Left ventricle myocardium inferior (tissue), 1 donor: ENCODE measurements at places on chromosomes 1 and 21.

- no peak overlapping the region for H3K4me3 ChIP-seq
- no peaks in the 10 kb centered on the region for H3K27me3 ChIP-seq
- no peaks in the 10 kb centered on the region for H3K4me1 ChIP-seq
- no peak for DNase-seq
- no peaks in the 10 kb centered on the region for H3K36me3 ChIP-seq
- H3K27ac ChIP-seq: no peak overlapping the region
Measured at GRCh38 chr1:104468282-104468681, 718.6 kb downstream of the AMY1C start.

DNA sequence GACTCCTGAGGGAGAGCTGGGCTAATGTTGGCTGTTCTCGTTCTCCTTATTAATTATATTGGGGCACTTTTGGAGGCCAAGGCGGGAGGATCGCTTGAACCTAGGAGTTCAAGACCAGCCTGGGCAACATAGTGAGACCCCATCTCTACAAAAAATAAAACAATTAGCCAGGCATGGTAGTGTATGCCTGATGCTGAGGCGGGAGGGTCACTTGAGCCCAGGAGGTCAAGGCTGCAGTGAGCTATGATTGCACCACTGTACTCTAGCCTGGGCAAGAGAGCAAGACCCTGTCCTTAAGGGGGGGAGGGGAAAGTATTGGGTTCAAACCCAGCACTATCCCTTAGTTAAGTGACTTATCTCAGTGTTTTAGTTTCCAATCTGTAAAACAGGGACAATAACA lies 70.0 kb upstream of the NBPF3 start:
- no peak overlapping the region for H3K27ac ChIP-seq
- DNase-seq: no peak
- no peaks in the 10 kb centered on the region for H3K27me3 ChIP-seq

DNA sequence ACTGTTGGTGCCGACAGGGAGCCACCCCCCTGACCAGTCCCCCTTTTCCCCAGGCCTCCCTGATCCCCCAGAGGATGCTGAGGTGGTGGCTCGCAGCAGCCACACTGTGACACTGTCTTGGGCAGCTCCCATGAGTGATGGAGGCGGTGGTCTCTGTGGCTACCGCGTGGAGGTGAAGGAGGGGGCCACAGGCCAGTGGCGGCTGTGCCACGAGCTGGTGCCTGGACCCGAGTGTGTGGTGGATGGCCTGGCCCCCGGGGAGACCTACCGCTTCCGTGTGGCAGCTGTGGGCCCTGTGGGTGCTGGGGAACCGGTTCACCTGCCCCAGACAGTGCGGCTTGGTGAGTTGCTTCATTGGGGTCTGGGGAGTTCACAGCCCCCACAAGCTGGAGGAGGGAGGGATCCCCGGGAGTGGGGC lies 89.2 kb downstream of the TRIM11 start:
- H3K27ac ChIP-seq: no peak overlapping the region
- H3K4me3 ChIP-seq: no peak overlapping the region
- peaks cover 22% of the 10 kb centered on the region for H3K4me1 ChIP-seq
- H3K27me3 ChIP-seq: no peaks in the 10 kb centered on the region
- DNase-seq: no peak

- no peaks in the 10 kb centered on the region for H3K36me3 ChIP-seq
- H3K4me1 ChIP-seq: peaks cover 57% of the 10 kb centered on the region
- H3K27me3 ChIP-seq: no peaks in the 10 kb centered on the region
- no peak for DNase-seq
Measured at GRCh38 chr1:147773215-147773715, 12.9 kb upstream of the GJA5 start.

- peaks cover 24% of the 10 kb centered on the region for H3K36me3 ChIP-seq
- no peaks in the 10 kb centered on the region for H3K27me3 ChIP-seq
- no peak overlapping the region for H3K4me3 ChIP-seq
- H3K4me1 ChIP-seq: no peaks in the 10 kb centered on the region
- no peak for DNase-seq
- H3K27ac ChIP-seq: no peak overlapping the region
Measured at GRCh38 chr1:11298390-11299224, 25.6 kb downstream of the UBIAD1 start.

DNA sequence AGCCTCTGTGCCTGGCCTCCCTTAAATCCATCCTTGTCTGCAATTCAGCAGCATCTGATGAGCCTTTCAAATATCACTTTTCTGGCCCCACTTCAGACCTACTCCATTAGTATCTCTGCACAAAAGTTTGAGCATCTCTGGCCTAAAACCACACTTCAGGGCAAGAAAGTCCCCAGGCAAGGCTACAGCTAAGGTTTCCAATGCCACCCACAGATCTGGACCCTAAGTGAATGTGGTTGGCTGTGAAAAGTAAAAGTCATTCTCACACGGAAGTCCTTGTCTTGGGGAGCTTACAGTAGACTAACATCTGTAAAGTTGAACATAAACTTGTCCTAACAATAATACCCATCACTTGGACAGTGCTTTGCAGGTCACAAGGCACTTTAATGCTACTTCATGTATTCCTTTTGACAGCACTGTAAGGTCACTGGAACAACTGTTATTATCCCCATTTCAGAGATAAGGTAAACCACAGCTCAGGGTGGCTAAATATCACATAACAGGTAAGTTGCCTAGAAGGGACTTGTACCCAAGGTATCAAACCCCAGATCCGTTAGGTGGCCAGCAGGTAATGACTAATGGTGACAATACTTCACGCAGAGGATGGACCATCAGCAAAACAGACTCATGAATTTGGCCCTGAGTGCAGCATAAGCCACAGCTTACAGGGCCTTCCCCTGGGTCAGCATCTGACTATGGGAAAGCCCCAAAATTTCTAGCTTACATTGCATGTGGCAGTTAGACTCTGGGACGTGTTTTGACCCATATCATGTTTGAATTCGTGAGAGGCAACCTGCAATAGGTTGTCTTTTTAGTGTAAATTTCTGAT lies 356.0 kb downstream of the HHAT start:
- no peaks in the 10 kb centered on the region for H3K27me3 ChIP-seq
- no peak overlapping the region for H3K4me3 ChIP-seq
- no peaks in the 10 kb centered on the region for H3K4me1 ChIP-seq
- no peak for DNase-seq

GRCh38 chr1:10253755-10254154 lies 43.4 kb downstream of the KIF1B start:
- H3K4me1 ChIP-seq: peaks cover 73% of the 10 kb centered on the region
- peaks cover 17% of the 10 kb centered on the region for H3K36me3 ChIP-seq
- H3K27me3 ChIP-seq: no peaks in the 10 kb centered on the region
- peak overlapping the region; percentile 81 for H3K27ac ChIP-seq
- no peak overlapping the region for H3K4me3 ChIP-seq
- no peak for DNase-seq

- no peak for DNase-seq
- H3K27me3 ChIP-seq: no peaks in the 10 kb centered on the region
- no peak overlapping the region for H3K4me3 ChIP-seq
- H3K36me3 ChIP-seq: peaks cover 61% of the 10 kb centered on the region
- H3K27ac ChIP-seq: peak overlapping the region; percentile 39
Measured at GRCh38 chr1:40743860-40744259, 39.7 kb upstream of the KCNQ4 start.

DNA sequence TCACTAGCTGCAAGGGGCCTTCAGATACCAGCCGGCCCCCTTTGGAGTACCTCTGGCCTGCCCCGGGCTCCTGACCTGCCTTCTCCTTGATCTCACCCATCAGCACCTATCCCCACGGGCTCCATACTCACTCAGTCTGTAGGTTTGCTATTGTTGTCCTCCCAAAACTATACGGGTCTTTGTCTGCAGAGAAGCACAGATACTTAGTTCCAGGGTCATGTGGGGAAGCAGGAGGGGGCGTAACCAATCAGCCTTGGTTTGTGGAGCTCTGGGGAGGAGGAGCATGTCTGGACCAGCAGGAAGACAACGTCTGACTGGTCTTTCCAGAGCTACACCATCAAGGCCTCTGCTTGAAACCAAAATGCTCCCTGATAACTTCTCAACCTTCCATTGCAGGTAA lies 15.2 kb downstream of the TMEM63A start:
- H3K27ac ChIP-seq: no peak overlapping the region
- no peaks in the 10 kb centered on the region for H3K27me3 ChIP-seq
- peaks cover 9% of the 10 kb centered on the region for H3K4me1 ChIP-seq

GRCh38 chr1:107669996-107670395 lies 295.0 kb downstream of the VAV3 start:
- no peaks in the 10 kb centered on the region for H3K4me1 ChIP-seq
- H3K4me3 ChIP-seq: no peak overlapping the region
- no peaks in the 10 kb centered on the region for H3K36me3 ChIP-seq
- peak; percentile 13 for DNase-seq
- H3K27ac ChIP-seq: no peak overlapping the region
- H3K27me3 ChIP-seq: no peaks in the 10 kb centered on the region

DNA sequence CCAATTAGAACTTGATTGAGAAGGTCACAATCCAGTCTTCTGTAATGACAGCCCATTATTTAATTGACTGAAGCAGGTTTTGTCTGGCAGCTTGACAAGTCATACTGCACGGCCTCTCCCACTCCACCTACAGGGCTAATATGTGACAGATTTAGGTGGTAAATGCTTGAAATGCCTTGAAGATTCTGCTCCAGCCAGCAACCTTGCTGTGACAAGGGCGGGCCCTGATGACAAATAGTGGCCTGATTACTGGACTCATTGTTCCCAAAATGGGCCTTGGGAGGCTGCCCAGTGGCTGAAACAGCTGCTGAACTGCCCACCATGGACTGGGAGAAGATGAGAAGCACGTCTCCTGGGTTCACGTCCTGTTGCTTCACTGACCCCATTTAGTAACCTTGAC lies 30.0 kb upstream of the CRNN start:
- H3K27ac ChIP-seq: peak overlapping the region; percentile 57
- no peak overlapping the region for H3K4me3 ChIP-seq
- no peak for DNase-seq
- H3K36me3 ChIP-seq: no peaks in the 10 kb centered on the region
- H3K27me3 ChIP-seq: peaks cover 4% of the 10 kb centered on the region

DNA sequence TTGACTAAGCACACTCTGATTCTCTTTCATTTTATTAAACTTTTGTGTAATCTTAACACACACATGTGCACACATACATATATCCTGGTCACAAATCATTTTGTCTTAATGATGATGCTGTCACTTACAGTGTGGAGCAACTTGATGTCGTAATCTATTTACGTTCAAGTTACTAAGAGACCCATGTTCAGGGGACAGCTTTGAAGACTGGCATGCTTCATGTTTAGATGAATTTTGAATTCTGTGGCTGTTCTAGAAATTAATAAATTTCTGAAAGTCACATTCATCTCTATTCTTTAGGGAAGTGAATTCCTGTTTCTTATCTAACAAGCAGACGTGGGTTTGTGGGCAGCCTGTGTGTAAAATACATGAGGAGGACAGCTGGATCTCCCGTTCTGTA lies 1637.8 kb downstream of the PLA2G4A start:
- no peaks in the 10 kb centered on the region for H3K36me3 ChIP-seq
- H3K27ac ChIP-seq: no peak overlapping the region
- H3K4me3 ChIP-seq: no peak overlapping the region

GRCh38 chr1:158113759-158114127 lies 67.0 kb upstream of the CD1D start:
- H3K36me3 ChIP-seq: no peaks in the 10 kb centered on the region
- H3K27me3 ChIP-seq: peaks cover 92% of the 10 kb centered on the region
- no peak for DNase-seq
- peaks cover 21% of the 10 kb centered on the region for H3K4me1 ChIP-seq

- DNase-seq: no peak
- H3K36me3 ChIP-seq: no peaks in the 10 kb centered on the region
- H3K4me3 ChIP-seq: no peak overlapping the region
- no peaks in the 10 kb centered on the region for H3K27me3 ChIP-seq
Measured at GRCh38 chr1:237861944-237862343, 28.8 kb downstream of the ZP4 start.

- no peak overlapping the region for H3K4me3 ChIP-seq
- DNase-seq: no peak
- H3K4me1 ChIP-seq: no peaks in the 10 kb centered on the region
Measured at GRCh38 chr1:93528412-93528811, 80.5 kb downstream of the FNBP1L start.

- H3K36me3 ChIP-seq: peaks cover 24% of the 10 kb centered on the region
- H3K4me3 ChIP-seq: peak overlapping the region; percentile 43
- H3K27ac ChIP-seq: peak overlapping the region; percentile 71
- no peak for DNase-seq
- H3K27me3 ChIP-seq: no peaks in the 10 kb centered on the region
Measured at GRCh38 chr1:161962091-161962887, 61.4 kb downstream of the OLFML2B start.

- peaks cover 80% of the 10 kb centered on the region for H3K4me1 ChIP-seq
- H3K27me3 ChIP-seq: no peaks in the 10 kb centered on the region
- H3K27ac ChIP-seq: peak overlapping the region; percentile 16
Measured at GRCh38 chr21:45417951-45418300, 13.0 kb downstream of the COL18A1 start.

DNA sequence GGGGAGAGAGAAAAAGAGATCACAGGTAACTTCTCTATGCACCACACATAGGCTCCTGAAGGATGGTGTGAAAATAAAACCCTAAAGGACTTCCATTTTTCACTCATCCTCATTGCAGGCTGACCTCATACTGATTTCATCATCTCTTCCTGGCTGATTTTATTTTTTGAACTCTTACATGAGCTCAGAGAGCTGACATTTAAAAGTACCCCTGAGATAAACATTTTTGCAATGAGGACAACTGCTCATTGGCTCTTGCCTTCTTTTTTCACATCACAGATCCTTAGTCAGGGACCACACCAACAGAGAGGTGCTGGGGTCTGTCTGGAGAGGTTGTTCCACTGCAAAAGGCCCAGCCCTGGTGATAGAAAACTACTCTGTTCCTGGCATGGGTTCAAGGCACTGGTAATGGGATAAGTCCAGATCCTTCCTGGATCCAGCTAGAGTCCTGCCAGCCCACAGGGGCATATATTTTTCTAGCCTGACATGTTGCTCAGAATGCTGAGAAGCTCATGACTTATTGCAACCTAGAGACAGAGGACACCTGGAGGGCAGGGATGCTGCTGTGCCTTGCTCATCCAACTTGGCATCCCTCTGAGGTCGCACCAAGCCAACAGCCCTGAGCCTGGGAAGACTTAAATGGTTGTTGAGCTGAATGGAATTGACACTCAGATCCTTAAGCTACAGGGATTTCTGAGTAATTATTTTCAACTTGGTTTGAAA lies 360.0 kb downstream of the HHAT start:
- no peak overlapping the region for H3K27ac ChIP-seq
- no peaks in the 10 kb centered on the region for H3K4me1 ChIP-seq
- H3K36me3 ChIP-seq: no peaks in the 10 kb centered on the region
- H3K4me3 ChIP-seq: no peak overlapping the region
- DNase-seq: no peak

DNA sequence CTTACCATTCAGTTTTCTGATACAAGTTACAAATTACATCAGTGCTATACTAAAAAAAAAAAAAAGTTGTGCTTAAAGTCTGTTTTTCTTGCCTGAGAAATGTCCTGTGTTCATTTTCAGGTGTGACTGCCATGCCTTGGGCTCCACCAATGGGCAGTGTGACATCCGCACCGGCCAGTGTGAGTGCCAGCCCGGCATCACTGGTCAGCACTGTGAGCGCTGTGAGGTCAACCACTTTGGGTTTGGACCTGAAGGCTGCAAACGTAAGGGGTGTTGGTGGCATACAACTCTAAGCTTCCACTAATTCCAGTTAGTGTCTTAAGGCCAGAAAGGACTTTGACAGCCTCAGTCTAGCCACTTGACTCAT lies 60.1 kb upstream of the LAMC2 start:
- no peak for DNase-seq
- peaks cover 35% of the 10 kb centered on the region for H3K4me1 ChIP-seq
- H3K27me3 ChIP-seq: no peaks in the 10 kb centered on the region
- H3K27ac ChIP-seq: peak overlapping the region; percentile 47
- no peak overlapping the region for H3K4me3 ChIP-seq
